Activated CD8-positive, alpha-beta memory T cell treated with anti-CD3 and anti-CD28 coated beads, Interleukin-2, amount 50 U/mL, for 48 hours (primary cell): ENCODE measurements at places on chromosomes 7 and 10.
A peak's percentile ranks its signal among the peaks of the same experiment; 100 is the strongest.

DNA sequence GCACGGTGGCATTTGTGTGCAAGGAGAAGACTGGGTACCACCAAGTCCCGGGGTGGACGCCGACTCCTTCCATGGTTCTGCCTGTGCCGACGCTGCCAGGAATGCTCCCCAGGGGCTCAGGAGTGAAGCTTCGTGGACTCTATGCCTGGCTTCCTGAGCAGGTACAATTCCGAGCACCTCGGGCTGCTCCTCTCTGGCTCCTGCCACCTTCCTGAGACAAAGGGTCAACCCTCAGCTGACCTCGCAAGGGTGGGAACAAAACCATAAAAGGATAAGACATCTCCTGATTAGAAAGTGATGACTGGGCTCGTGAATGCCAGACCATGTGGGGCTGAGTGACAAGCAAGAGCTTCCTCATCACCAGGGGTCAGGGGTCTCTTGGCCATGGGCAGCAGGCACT lies 31.8 kb downstream of the CALML3 start:
- DNase-seq, result peak; percentile 38

GRCh38 chr7:29194594-29195427 lies at the start of gene CHN2:
CHN2 (plus strand) TSS chr7:29194775.
- DNase-seq, result peak; percentile 73

DNA sequence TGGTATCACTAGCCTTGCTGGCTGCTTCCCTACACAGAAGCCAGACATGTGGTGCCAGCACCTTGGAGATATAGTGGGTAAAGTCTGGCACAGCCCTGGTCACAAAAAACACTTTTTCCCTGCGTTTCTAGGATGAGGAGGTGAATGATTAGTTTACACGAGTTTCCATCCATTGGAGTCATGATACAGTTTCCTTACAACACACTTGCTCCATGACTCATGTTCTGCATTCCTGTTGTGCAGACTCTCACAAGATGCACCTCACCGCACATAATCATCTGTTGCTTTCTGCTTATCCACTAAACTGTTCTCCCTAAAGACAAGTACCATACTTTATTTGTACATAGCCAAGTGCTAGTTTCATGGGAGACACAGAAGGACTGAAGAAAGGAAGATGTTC lies 747.1 kb upstream of the GALNT17 start:
- DNase-seq, result no peak

GRCh38 chr7:94969434-94970084 lies 62.2 kb downstream of the PPP1R9A start:
- DNase-seq, result no peak

- DNase-seq, result no peak
Measured at GRCh38 chr10:132634241-132634946, 96.8 kb downstream of the INPP5A start.

- no peak for DNase-seq
Measured at GRCh38 chr7:111103678-111104274, 12.8 kb downstream of the LRRN3 start.

- DNase-seq, result no peak
Measured at GRCh38 chr7:102096706-102097427, 189.8 kb upstream of the SH2B2 start.

DNA sequence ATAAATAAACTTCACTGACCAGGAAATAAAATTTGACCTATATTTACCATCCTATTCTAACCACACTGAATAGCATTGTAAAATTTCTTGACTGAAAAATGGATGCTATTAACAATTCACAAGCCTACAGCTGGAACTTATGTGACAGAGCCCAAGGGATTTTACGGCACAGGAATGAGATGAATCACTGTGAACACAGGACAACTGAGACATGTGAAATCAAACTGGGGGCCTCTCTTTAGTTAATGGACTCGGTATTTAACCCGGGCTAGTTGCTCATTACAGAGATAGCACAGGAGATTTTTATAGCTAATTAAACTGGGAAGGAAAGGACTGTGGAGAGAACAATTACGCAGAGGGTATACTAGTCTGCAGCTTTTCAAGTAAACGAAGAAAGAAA lies 100.6 kb downstream of the MICU1 start:
- DNase-seq, result no peak

DNA sequence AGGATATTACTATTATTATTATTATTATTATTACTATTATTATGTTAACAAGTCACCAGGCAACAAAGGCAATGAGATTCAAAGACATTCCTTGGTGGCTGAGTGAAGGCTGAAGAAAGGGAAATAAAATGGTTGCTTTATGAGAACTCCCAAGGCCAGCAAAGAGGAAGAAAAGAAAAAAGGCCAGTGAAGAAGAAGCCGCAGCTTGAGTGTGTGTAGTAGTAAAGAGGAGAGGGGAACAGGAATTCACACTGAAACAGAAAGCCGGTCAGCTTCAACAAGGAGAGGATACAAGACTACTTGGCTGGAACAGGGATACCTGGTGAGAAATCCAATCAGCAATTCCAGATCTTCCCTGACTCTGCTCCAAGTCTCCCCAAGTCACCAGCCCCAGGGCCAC lies 42.4 kb downstream of the PLXNA4 start:
- DNase-seq, result no peak

- peak; percentile 84 for DNase-seq
Measured at GRCh38 chr10:72248468-72249151, 25.1 kb upstream of the DDIT4 start.

DNA sequence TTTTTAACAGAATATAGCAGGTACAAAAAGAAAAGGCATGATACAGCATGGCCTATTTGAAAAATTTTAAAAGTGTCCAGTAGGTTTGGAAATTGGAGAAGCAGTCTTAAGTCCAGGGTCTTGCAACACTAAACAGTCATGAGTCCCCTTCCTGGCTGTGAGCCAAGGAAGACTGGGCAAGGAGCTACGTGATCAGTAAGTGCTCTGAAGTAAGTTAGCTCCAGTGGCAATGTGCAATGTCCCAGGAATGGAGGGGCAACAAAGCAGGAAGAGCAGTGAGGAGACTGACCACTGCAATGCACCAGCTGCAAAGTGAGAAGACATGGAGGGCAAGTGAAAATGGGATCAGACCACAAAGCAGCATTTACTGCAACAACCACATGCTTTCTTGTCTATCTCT lies 72.9 kb upstream of the GRID1 start:
- DNase-seq, result no peak

DNA sequence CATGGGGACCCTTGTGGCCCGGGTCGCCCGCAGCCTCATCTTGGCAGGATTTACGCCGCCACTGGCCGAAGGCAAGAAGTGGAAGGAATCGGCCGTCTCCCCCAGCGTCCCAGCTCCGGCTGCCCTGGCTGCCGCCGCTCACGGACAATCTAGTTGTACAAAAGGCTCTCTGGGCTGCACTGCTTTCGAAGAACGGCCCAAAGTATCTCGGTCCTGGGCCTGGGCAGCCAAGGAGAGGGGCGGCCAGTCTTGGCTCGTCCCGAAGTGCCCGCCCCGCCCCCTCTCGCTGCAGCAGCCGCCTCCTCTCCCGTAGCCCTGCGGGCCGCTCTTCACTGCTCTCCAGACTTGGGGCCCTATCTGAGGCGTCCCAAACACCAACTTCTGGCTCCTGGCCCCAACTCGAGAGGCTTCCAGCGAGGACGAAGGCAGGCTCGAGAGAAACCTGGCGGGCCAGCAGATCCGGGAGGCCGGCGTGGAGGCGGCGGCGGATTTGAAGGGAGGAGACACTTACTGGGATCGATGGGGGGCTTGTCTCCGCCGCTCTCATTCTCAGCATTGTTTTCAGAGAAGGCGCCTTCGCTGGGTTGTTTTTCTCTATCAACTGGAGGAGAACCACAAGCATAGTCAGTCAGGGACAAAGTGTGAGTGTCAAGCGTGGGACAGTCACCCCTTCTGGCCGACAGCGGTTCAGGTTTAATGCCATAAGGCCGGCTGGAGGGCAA lies 809 bp downstream of the HOXA9 start:
- peak; percentile 65 for DNase-seq

DNA sequence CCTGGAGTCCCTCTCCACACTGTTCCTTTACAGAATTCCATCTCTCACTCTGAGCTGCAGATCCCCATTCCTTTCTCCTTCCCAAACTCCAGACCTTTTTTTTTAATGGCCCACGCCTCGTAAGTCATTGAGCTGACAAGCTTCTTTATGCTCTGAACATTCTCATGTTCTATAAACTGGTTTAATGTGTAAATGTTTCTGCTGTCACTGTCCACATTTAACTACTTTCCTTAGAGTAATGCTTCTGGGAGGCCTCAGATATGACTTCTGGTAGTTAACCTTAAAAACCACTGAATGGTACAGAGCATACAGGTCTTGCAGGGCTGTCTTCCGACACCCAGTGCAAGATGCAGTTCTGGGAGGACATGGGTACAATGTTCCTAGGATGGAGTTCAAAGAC lies 71.1 kb upstream of the CAMK2B start:
- no peak for DNase-seq

- DNase-seq, result no peak
Measured at GRCh38 chr7:66507764-66508296, 120.9 kb upstream of the KCTD7 start.

DNA sequence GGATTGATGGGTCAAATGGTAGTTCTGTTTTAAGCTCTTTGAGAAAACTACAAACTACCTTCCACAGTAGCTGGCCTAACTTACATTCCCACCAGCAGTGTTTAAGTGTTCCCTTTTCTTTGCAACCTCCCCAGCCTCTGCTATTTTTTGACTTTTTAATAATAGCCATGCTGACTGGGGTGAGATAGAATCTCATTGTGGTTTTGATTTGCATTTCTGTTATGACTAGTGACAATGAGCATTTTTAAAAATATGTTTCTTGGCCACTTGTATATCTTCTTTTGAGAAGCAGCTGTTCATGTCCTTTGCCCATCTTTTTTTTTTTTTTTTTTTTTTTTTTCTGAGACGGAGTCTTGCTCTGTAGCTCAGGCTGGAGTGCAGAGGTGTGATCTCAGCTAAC lies 155.2 kb upstream of the BMPER start:
- DNase-seq, result no peak

- no peak for DNase-seq
Measured at GRCh38 chr7:24781106-24781505, 23.8 kb upstream of the GSDME start.

GRCh38 chr10:127984945-127985344 lies 78.0 kb downstream of the PTPRE start:
- DNase-seq, result no peak

DNA sequence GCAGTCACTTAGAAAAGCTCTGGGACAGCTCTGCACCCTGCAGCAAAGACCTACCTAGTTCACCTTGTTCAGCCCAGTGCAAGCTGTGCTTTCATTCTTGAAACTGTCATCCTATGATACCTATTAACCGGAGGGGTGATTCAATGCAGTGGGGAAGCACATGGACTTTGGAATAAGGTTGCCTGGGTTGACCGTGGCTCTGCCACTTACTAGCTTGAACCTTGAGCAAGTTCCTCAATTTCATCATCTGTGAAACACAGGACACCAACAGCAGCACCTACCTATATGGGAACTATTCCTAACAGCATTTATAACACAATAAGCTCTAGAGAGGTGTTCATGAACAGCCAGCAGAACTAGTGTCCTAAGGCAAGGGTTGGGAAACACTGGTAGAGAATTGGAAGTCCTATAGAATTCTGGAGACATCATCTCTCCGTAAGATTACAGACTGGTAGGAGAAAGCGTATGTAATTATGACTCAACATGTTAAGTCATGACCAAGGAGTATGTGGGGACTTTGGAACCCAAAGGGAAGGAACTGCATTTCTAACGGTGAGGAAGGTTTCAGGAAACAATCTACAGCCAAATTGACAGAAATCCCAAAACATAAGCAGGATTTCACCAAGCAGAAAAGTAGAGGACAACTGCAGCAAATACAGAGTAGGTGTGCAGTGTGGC lies 270.0 kb downstream of the USP6NL start:
- peak; percentile 18 for DNase-seq

DNA sequence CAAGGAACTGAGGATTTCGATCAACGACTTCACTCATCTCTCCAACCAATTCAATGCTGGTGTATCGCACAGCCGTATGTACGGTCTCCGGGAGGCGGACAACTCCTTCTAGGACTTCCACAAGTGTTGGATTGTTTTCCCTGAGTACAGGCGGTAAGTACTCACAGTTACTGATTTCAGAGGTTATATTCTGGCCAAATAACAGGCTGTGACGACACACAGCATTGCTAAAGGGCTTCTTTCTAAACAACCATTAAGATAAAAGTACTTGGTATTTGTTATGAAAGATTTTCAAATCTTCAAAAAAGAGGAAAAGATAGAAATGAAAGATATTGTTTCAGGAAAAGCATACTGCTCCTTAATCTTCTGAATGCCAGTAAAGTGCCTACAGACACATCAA lies 52.2 kb downstream of the IRF5 start:
- DNase-seq, result no peak

DNA sequence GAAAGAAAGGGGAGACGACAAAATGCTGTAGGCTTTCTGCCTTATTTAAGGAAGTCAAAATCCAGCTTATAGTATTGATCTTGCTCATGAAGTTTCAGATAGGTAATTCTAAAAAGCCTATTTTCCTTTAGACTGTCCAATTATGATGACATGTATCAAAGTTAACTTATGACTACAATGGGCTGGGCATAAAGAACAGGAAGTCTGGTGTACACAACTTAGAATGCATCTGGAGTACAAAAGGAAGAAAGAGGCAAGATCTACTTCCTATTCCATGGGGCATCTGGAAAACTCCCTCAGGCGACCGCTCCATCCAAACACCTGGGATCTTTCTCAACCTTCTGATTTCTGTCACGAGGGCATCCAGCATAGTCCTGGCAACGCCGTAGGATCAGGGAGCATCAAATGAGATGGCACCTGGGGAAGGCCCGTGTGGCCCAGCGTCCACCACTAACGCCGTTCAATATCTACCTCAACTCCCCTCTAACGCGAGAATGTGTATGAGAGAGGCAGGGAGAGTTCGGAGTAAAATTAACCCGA lies 512 bp downstream of the FAM24B start:
- no peak for DNase-seq

DNA sequence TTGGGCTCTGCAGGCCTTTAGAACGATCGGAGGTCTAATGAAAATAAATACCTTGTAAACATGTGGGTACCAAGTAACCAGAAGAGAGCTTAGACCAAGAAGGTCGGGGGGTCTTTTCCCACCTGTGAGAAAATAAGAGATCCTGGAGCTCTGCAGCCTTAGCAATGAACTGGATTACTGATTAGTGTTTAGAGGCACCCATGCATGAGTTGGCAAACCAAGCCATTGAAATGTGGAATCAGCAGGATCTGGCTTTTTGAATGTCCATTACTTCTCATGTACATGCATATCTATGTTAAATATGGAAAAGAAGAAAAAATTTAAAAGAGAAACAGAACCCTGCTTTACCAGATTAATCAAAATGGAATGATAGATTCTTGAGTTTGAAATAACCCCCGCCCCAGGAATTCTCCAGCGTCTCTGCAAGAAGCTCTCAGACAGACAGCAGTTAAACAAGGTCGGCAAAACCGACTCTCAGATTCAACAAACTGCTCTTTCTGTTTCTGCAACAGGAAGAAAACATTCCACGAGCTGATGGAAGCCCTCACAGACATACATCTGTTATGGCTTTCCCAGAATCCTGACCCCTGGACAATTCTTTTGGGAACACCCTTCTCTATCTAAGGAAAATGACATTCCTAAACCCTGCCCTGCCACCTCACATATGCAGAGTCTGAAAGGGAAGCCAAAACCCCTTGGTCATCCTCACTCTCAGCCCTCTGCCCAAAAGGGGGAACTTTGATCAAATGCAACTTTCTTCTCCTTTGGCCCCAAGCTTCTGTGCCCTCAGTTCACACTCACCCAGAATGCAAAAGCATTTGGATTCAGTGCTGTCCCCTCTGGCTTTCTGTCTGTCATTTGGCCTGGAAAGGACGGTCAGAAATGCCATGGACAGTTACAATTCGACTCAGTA lies 78.7 kb upstream of the EN2 start:
- DNase-seq, result no peak
